Aorta (tissue), 5 donors: ENCODE measurements at places on chromosomes 12 and 14. TPM values are rescaled to one million over a fixed set of nuclear protein-coding genes. Genes with fewer than 3 reads are reported as not detected.
A peak's percentile ranks its signal among the peaks of the same experiment; 100 is the strongest.

The DLGAP5 gene
- 0.63 TPM for total RNA-seq

The FOXG1 gene
- total RNA-seq, result not detected

The POP5 gene
- total RNA-seq, result 26.0 TPM

The PTMS gene
- total RNA-seq, result 358 TPM

The CLEC14A gene
- 36.8 TPM for total RNA-seq

The ZFYVE26 gene
- 34.9 TPM for total RNA-seq

The KCNC2 gene
- not detected for total RNA-seq

The MYO1H gene
- total RNA-seq, result not detected

The KLRC2 gene
- total RNA-seq, result not detected

DNA sequence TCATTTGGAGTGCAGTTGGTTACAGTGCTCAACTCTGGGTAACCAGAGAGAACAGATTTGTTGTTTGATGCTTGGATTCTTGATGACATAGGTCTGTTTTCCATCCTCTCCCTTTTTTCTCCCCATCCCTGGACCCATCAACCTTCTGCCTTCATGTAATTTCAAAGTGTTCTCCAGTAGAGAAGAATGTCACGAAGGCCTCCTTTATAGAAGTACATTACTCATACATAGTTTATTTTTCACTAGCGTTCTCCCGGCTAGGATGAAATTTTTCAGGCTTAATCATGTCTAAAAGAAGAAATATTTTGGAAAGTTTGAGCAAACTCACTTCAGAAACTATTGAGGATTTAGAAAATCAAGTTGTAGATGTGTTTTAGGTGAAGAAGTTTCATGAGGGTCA, 20.9 kb upstream of the APPL2 start:
- peaks cover 7% of the 10 kb centered on the region for H3K4me1 ChIP-seq
- H3K27me3 ChIP-seq, result no peaks in the 10 kb centered on the region
- DNase-seq, result no peak
- H3K36me3 ChIP-seq, result no peaks in the 10 kb centered on the region
- no peak overlapping the region for H3K4me3 ChIP-seq

- H3K27me3 ChIP-seq, result no peaks in the 10 kb centered on the region
- H3K4me3 ChIP-seq, result no peak overlapping the region
- H3K4me1 ChIP-seq, result no peaks in the 10 kb centered on the region
- DNase-seq, result no peak
- no peak overlapping the region for H3K27ac ChIP-seq
These were observed 43.7 kb upstream of the SLC35F4 start for GRCh38 chr14:57909626-57910025.

DNA sequence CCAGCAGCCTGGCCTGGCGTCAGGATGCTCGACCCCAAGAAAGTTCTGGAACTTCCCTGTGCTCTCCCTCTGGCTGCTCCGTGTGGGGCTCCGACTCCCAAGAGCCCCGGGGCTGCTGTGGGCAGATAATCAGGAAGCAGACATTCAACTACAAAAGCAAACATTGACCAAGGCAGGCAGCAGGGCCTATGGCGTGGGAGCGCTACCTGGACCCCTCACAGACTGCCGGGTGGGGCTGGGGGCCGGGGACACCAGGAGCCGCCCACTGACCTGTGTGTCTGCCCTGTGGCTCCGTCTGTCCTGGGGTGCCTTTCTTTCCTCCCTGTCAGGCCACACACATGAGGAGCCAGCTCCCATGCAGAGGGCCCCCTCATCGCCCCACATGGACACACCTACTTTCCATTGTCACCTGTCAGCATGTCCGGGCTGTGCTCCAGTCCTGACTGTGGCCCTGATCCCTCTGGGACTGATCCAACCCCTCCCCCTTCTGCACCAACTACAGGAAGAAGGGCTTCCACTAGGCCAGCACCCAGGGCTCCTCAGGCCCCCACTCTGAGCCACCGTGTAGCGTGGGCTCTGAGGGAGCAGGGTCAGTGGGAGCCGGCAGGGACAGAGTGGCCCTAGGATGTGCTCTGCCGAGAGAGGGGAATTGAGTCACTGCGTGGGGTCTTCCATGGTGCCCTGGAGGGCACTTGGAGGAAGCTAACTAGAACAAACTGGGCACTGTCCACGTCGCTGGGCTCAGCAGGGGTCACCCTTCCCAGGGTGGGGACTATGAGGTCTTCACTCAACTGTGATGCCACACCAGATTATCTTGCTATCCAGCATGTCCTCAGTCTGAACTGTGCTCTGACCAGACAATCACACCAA, 215.4 kb upstream of the C14orf180 start:
- no peaks in the 10 kb centered on the region for H3K27me3 ChIP-seq
- DNase-seq, result peak; percentile 45
- no peak overlapping the region for H3K4me3 ChIP-seq
- H3K27ac ChIP-seq, result no peak overlapping the region
- no peaks in the 10 kb centered on the region for H3K4me1 ChIP-seq
- no peaks in the 10 kb centered on the region for H3K36me3 ChIP-seq

DNA sequence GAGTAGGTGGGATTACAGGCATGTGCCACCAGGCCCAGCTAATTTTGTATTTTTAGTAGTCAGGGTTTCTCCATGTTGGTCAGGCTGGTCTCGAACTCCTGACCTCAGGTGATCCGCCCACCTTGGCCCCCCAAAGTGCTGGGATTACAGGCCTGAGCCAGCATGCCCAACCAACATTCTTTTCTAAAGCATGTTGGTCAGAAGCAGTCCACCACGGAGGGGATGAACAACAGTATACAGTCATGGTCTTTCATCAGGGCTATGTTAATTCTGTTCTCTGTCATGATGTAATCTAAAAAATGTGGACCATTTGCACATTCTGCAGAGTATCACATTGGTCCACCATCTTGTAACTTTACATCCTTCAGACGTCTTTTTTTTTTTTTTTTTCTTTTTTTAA, 3.6 kb downstream of the MRPL51 start:
- DNase-seq, result no peak
- H3K4me1 ChIP-seq, result peaks cover 5% of the 10 kb centered on the region
- no peaks in the 10 kb centered on the region for H3K36me3 ChIP-seq
- H3K27me3 ChIP-seq, result no peaks in the 10 kb centered on the region

- no peaks in the 10 kb centered on the region for H3K36me3 ChIP-seq
- H3K27me3 ChIP-seq, result no peaks in the 10 kb centered on the region
- no peak overlapping the region for H3K27ac ChIP-seq
These were observed 20.7 kb downstream of the SLC7A8 start for GRCh38 chr14:23162800-23163199.

- H3K36me3 ChIP-seq, result no peaks in the 10 kb centered on the region
- no peak for DNase-seq
- H3K27ac ChIP-seq, result peak overlapping the region; percentile 74
- H3K4me3 ChIP-seq, result peak overlapping the region; percentile 96
- peaks cover 3% of the 10 kb centered on the region for H3K4me1 ChIP-seq
These were observed 412 bp upstream of the TEP1 start for GRCh38 chr14:20413744-20414082.

GRCh38 chr12:100141998-100142850, 450 bp downstream of the BLTP3B start:
- no peaks in the 10 kb centered on the region for H3K36me3 ChIP-seq
- no peaks in the 10 kb centered on the region for H3K27me3 ChIP-seq
- DNase-seq, result peak; percentile 82
- H3K4me1 ChIP-seq, result peaks cover 7% of the 10 kb centered on the region
- peak overlapping the region; percentile 99 for H3K27ac ChIP-seq
- peak overlapping the region; percentile 92 for H3K4me3 ChIP-seq

GRCh38 chr12:9757433-9758025, 3.2 kb downstream of the CD69 start:
- H3K27ac ChIP-seq, result no peak overlapping the region
- DNase-seq, result no peak
- no peaks in the 10 kb centered on the region for H3K36me3 ChIP-seq
- no peak overlapping the region for H3K4me3 ChIP-seq
- peaks cover 3% of the 10 kb centered on the region for H3K27me3 ChIP-seq
